ENCODE measurements at places on chromosomes 11 and 22. TPM values are rescaled to one million over a fixed set of nuclear protein-coding genes. Genes with fewer than 3 reads are reported as not detected.

- no peaks in the 10 kb centered on the region for H3K4me1 ChIP-seq
- H3K4me3 ChIP-seq = no peak overlapping the region
Measured at GRCh38 chr11:33531743-33532181, 168.9 kb downstream of the C11orf91 start.

Gene RANGAP1
- 185 TPM for total RNA-seq

Gene EFCAB6
- not detected for total RNA-seq

GRCh38 chr11:727281-727701 lies 20.0 kb upstream of the TALDO1 start:
- H3K36me3 ChIP-seq = no peaks in the 10 kb centered on the region
- peaks cover 8% of the 10 kb centered on the region for H3K27me3 ChIP-seq
- H3K4me3 ChIP-seq = no peak overlapping the region

Gene ZNF143
- 39.2 TPM for total RNA-seq

DNA sequence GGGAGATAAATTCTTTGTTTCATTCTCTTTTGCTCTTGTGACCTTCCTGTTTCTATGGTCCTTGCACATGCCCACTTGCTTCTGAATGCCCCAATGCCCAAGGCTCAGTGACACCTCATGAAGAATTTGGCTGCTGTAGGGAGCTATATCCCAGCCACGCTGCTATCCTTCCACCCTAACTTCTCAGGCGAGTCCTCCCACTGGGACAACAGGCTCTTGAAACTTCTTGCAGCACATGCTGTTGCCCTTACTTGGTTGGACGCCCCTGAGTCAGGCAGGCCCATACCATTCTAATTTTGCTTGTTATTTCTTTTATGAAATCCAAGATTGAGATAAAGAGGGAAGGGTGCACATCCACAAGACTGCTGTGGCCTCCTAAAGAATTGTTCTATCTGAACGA lies 57.6 kb upstream of the BLID start:
- no peaks in the 10 kb centered on the region for H3K27me3 ChIP-seq
- no peaks in the 10 kb centered on the region for H3K4me1 ChIP-seq
- no peak for DNase-seq
- no peaks in the 10 kb centered on the region for H3K36me3 ChIP-seq

GRCh38 chr11:95144313-95145235 lies 54.9 kb downstream of the ENDOD1 start:
- peaks cover 14% of the 10 kb centered on the region for H3K27me3 ChIP-seq
- H3K4me3 ChIP-seq = no peak overlapping the region
- no peaks in the 10 kb centered on the region for H3K36me3 ChIP-seq
- no peak for DNase-seq
- H3K27ac ChIP-seq = no peak overlapping the region
- peaks cover 22% of the 10 kb centered on the region for H3K4me1 ChIP-seq
